ENCODE measurements at places on chromosomes 4 and X. TPM values are rescaled to one million over a fixed set of nuclear protein-coding genes. Genes with fewer than 3 reads are reported as not detected.

F9 gene
- not detected for total RNA-seq

SCML2 gene
- 3.5 TPM for total RNA-seq

LINC00632 gene
- total RNA-seq: 3.3 TPM

RNF128 gene
- not detected for total RNA-seq

CCSER1 gene
- total RNA-seq: 0.64 TPM

PLS3 gene
- 0.65 TPM for total RNA-seq

CLGN gene
- 0.08 TPM for total RNA-seq

SORCS2 gene
- 0.26 TPM for total RNA-seq

QRFPR gene
- not detected for total RNA-seq

TMEM35A gene
- total RNA-seq: not detected

ALB gene
- not detected for total RNA-seq

Data from activated T-helper 17 cell treated with anti-CD3 and anti-CD28 coated beads, Interleukin-2, amount 50 U/mL, for 72 hours (primary cell).